GOT3 (cell line): ENCODE measurements at places on chromosomes 7 and 10.

- DNase-seq = no peak
Measured at GRCh38 chr10:50794490-50794889, 54.8 kb downstream of the ASAH2B start.

- no peak for DNase-seq
Measured at GRCh38 chr10:97031459-97031858, 154.3 kb downstream of the SLIT1 start.

DNA sequence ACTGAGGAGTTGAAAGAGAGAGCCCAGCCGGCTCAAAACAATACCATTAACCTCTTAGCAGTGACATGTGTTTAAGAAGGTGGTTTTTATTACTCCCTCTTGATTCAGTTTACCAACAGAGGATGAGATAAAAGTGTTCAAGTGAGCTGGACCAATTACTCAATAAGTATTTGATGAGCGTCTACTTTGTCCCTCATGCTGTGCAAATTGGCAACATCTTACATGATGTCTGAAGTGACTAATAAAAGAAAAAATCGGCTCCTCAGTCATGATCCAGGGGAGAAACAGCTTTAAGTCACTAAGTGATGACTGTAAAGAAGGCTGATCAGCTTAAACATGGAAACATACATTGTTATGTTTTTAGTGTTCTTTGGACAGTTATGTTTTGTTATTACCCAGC, 7.8 kb downstream of the WNT16 start:
- no peak for DNase-seq

- DNase-seq = no peak
Measured at GRCh38 chr7:111026806-111027205, 64.1 kb upstream of the LRRN3 start.

GRCh38 chr7:23121165-23121564, 15.6 kb downstream of the KLHL7 start:
- DNase-seq = no peak
